NCI-H748 treated with DMSO at 0.1 percent for 48 hours (cell line): ENCODE measurements at places on chromosomes 2 and 18.
A peak's percentile ranks its signal among the peaks of the same experiment; 100 is the strongest.

GRCh38 chr2:176967911-176968450 lies 244.6 kb upstream of the HNRNPA3 start:
- DNase-seq = no peak

DNA sequence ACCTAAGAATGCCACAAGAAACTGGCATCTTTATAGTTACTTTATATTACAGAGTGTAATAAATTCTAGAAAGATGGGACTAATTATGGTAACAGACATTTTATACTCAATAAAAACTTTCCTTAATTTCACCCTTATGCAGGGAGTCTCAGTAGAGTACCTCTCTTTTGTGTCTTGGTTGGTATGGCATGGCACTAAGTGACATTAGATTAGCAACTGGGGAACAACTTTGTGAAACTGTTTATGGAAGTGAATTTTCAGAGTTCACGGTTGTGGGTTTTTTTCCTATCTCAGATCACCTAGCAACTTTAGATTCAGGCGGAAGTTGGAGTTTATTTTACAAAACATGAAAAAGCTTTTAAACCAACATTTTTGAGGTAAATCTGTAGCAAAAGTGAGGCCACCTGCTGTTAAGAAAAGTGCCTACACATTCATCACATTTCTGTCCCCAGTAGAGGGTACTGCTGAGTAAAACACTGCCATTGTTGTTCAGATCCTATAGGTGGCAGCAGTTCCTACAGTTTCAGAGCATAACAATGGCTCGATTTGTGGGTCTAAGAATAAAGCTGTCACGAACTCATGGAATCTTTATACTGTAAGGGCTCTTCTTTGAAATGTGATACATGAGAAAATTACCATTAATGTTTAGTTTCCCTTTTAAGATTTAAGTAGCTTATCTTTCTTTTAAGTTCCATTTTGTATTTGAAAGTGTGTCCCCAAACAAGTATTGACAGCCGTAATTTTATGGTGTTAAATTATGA lies 117.6 kb downstream of the CAMKMT start:
- DNase-seq = peak; percentile 84

DNA sequence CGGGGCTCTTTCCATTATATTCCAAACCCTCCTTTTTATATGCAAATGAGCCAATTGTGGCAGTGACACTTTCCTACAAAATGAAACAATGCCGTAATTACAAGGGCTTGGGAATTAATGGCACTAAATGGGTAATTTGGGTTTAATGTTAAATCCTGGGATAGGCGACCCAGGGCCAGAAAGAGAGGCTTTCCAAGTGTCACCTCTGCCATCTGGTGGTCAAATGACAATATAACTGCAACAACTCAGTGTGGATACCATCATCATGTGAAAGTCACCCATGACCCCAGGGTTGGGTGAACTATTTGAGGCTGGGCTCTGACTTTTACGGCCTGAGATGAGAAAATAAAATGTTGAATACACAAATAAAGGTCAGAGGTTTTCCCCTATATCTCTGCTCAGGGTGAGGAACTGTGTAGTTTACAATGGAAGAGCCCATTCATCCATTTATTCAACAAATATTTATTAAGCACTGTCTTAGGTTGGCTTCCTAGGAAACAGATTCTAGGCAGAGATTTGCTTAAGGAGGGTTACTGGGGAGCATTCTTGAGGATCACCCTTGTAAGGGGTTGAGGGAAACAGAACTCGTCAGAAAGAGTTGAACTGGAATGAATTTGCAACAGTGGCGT lies 13.6 kb upstream of the THADA start:
- DNase-seq = peak; percentile 25

DNA sequence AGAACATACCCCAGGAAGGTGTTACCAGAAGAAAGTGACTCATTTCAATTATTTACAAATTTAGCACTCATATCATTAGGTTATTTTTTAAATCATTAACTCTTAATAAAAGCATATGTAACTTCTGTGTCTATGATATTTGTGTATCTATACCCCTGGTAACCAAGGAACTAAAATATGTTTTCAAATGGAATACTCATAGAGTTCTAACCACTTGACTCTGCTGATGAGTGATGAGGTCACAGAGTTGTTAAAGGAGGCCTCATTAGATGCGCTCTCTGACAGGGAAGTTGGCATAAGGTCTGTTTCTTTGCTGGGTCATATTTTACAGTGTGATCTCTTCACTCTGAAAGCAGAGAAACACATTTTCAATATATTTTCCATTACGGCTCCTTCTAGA lies 73.4 kb downstream of the CCDC150 start:
- DNase-seq = no peak

DNA sequence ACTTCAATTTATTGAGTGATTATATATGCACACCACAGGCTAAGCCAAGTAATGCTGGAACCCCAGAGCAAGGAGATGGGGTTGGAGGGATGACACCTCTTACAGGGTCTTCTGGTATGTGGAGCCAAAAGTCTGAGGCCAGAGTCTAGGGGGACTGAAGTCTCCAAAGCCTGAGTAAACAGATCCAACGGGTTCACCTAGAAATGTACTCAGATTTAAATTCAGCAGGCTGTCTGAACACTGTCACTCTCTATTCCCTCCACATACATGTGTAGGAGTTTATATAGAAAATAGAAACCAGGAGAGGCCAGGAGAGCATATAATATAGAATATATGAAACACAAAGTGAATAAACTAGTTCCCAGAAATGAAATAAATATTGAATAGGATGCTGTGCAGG lies 76.1 kb downstream of the PPP1R1C start:
- DNase-seq = no peak
